GM23338 (cell line): ENCODE measurements at places on chromosomes 1 and 21. TPM values are rescaled to one million over a fixed set of nuclear protein-coding genes. Genes with fewer than 3 reads are reported as not detected.

Gene DDI2
- polyA plus RNA-seq: 6.7 and 8.0 TPM in 2 replicates

Gene EFNA1
- 3.2 and 5.1 TPM in 2 replicates for polyA plus RNA-seq

Gene MCM3AP
- 39.2 and 44.4 TPM in 2 replicates for polyA plus RNA-seq

Gene PRMT6
- 27.9 and 29.6 TPM in 2 replicates for polyA plus RNA-seq

Gene ANGPTL1
- polyA plus RNA-seq: 0.19 and 0.58 TPM in 2 replicates

Gene JMJD4
- 11.5 and 11.6 TPM in 2 replicates for polyA plus RNA-seq

Gene PCBP3
- polyA plus RNA-seq: 6.5 and 7.1 TPM in 2 replicates

Gene ARHGEF16
- polyA plus RNA-seq: 11.2 and 12.2 TPM in 2 replicates

Gene CCDC181
- 6.0 and 9.0 TPM in 2 replicates for polyA plus RNA-seq

Gene MSH4
- polyA plus RNA-seq: 0.07 and 0.10 TPM in 2 replicates

Gene TIE1
- 0.37 TPM in 2 replicates for polyA plus RNA-seq

Gene RIPK4
- 2.5 and 2.7 TPM in 2 replicates for polyA plus RNA-seq

Gene APOBEC4
- 0.10 TPM in 1 of 2 replicates, not detected in the other for polyA plus RNA-seq

Gene OR2T33
- 0.32 TPM in 1 of 2 replicates, not detected in the other for polyA plus RNA-seq

Gene CYP4Z1
- polyA plus RNA-seq: not detected in 2 replicates

Gene SLC19A1
- polyA plus RNA-seq: 31.2 and 37.4 TPM in 2 replicates

Gene SLC30A2
- not detected in 2 replicates for polyA plus RNA-seq

Gene ZNF683
- not detected in 2 replicates for polyA plus RNA-seq

Gene CAMK2N1
- polyA plus RNA-seq: 2.9 and 4.6 TPM in 2 replicates

Gene SLAMF7
- 0.11 and 0.14 TPM in 2 replicates for polyA plus RNA-seq

Gene SPRR1A
- not detected in 2 replicates for polyA plus RNA-seq

Gene SPRR3
- not detected in 2 replicates for polyA plus RNA-seq

Gene LYPD8
- not detected in 2 replicates for polyA plus RNA-seq

Gene LIN28A
- 604 and 648 TPM in 2 replicates for polyA plus RNA-seq

Gene MYBPH
- polyA plus RNA-seq: not detected in 2 replicates

Gene NCF2
- 0.45 TPM in 1 of 2 replicates, not detected in the other for polyA plus RNA-seq

Gene CHRM3
- polyA plus RNA-seq: 4.3 and 4.8 TPM in 2 replicates

Gene SAMD13
- 2.1 and 2.5 TPM in 2 replicates for polyA plus RNA-seq

Gene HSD3B1
- polyA plus RNA-seq: not detected in 2 replicates

Gene RPRD2
- 12.7 and 16.8 TPM in 2 replicates for polyA plus RNA-seq

Gene OR2L2
- 0.05 and 0.06 TPM in 2 replicates for polyA plus RNA-seq

Gene FTCD
- polyA plus RNA-seq: 2.3 and 2.6 TPM in 2 replicates

Gene S100A8
- polyA plus RNA-seq: not detected in 2 replicates

Gene MARK1
- 9.7 and 11.1 TPM in 2 replicates for polyA plus RNA-seq

Gene CACHD1
- 10.9 and 12.6 TPM in 2 replicates for polyA plus RNA-seq

Gene JTB
- polyA plus RNA-seq: 139 and 140 TPM in 2 replicates

Gene EFNA3
- 10.3 and 13.5 TPM in 2 replicates for polyA plus RNA-seq

Gene HFM1
- 1.5 and 2.3 TPM in 2 replicates for polyA plus RNA-seq
